CD14-positive monocyte (primary cell): ENCODE measurements at places on chromosomes 12 and 14.

GRCh38 chr14:36901861-36902260 lies 240.2 kb downstream of the PAX9 start:
- DNase-seq: no peak

- no peak for DNase-seq
Observed at GRCh38 chr12:84276215-84276614, 636.4 kb downstream of the SLC6A15 start.

GRCh38 chr12:47574252-47575021 lies 131.4 kb downstream of the RPAP3 start:
- DNase-seq: no peak

DNA sequence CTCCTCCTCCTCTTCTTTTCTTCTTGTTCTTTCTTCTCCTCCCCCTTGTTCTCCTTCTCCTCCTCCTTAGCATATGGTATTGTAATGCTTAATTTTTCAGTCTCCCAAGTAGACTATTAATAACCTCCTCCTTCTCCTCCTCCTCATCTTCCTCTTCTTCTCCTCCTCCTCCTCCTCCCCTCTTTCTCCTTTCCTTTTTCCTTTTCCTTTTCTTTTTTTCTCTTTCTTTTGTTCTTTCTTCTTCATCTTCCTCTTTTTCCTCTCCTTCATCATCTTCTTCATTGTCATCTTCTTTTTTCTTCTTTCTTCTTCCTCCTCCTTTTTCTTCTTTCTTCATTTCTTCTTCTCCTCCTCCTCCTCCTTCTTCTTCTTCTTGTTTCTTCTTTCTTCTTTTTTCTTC lies 251.6 kb upstream of the ARHGAP5 start:
- no peak for DNase-seq

GRCh38 chr14:22539831-22540230 lies 49.2 kb downstream of the DAD1 start:
- DNase-seq: no peak

GRCh38 chr12:50081096-50081808 lies 3.9 kb upstream of the SMARCD1 start:
- no peak for DNase-seq

DNA sequence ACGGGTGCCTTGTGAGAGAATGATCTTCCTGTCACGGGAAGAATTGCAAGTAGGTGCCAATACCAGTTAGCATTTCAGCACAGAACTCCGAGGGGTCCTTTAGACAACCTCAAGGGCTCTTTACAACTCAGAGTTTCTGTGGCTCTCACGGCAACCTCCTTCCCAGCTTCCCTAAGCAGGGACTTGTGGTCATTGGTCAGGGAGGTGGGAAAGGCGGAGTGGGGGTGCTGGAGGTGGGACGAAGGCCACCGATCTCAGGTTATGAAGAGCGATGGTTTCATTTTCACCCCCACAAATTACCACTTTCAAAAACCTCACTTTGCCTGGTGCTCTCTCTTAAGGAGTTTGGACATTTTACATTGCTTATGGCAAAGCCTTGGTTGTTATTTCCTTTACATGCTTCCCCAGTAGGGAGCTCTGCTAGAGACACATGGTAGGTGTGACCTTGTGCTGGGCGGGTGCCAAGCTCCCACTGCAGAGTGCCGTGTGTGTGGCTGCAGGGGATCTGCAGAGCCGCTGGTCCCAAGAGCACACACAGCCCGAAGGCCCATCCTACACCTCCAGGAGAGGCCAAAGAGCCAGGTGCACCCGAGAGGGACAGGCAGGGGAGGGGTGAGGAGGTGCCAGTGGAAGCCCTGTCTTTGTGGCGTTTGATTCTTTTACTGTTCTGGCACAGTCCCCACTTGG lies 21.4 kb downstream of the BCL2L14 start:
- DNase-seq: no peak

GRCh38 chr14:23483236-23483854 lies 13.8 kb downstream of the NGDN start:
- DNase-seq: no peak

GRCh38 chr12:119266963-119267362 lies 67.6 kb upstream of the CCDC60 start:
- DNase-seq: no peak

GRCh38 chr14:95137164-95137803 lies 20.0 kb downstream of the DICER1 start:
- DNase-seq: peak; percentile 9

- peak; percentile 59 for DNase-seq
Observed at GRCh38 chr12:57087010-57087690, 1.8 kb upstream of the NAB2 start.

DNA sequence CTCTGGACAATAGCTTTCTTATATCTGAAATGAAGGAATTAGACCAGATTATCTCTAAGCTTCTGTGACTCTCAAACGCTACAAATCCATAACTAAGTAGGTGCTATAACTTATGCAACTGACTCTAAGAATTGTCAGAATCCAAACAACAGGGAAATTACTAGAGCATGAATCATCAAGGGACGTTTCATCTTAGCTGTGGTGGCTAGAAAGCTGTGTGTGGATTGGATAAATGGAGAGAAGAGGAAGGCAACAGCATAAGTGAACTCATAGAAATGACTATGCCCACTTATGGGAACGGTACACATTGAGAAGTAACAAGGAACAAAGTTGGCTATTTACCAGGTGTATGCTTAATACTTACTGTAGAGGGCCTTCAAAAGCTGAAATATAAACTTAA lies 96.0 kb upstream of the NEDD1 start:
- no peak for DNase-seq

- DNase-seq: no peak
Observed at GRCh38 chr12:8831116-8831515, 8.7 kb downstream of the A2ML1 start.

DNA sequence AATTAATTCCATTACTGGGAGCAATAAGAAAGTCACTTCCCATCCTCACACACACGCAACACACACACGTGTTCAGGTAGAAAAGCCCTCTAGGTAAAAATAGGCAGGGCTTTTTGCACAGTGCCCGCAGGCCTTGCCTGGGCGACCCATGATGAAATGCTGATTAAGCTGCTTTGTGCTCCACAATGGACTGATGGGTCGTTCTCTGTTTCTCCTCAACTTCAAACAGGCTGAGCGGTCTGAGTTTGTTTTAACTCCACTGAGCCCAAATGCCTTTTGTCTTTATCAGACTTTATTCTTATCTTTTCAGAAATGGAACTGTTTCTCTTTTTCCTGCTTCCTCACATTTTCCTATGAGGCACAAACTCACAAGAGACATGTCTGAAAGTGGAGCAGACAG lies 9.4 kb upstream of the DACT1 start:
- no peak for DNase-seq

DNA sequence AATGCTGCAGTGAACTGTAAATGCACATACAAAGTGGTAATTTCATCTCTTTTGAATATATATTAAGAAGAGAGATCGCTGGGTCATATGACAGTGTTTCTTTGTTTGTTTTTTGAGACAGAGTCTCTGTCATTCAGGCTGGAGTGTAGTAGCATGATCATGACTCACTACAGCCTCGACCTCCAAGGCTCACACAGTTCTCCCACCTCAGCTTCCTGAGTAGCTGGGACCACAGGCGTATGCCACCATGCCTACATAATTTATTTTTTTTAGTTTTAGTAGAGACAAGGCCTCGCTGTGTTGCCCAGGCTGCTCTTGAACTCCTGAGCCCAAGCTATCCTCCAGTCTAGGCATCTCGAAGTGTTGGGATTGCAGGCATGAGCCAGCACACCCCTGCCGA lies 62.4 kb upstream of the ACSS3 start:
- DNase-seq: no peak

DNA sequence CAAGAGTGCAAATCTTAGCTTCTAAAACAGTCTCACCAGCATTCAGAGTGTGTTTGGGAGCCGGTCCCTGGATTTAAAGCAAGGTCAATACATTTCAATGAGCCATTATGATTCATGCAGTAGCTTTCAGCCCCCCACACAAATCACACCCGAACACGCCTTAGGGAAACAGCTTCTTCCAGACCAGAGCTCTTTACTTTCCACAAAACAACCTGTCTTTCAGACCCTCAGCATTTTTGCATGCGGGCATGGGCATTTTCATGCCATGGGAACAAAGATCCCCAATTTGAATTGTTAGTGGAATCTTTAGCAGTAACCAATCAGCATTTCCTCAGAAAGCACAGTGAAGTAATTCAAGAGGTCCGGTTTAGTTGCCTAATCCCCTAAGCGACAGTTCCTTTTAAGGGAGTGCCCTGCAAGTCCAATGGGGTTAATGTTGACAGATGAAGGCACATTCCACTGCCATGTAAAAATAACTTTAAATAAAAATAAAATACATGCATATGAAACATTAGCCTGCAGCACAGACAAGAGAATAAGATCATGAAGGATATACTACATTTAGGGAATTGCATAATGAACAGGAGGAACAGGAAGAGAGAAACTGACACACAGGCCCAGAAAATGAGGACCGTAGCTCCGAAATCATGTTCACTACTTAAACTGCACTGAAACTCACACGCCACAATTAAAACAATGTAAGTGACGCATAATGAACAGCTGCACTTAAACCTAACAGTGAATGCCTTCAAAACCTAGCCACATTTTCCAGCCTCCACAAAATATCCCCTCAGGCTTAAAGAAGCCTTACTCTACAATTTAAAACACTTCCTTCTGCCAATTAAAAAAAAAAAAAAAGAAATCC lies 4.0 kb downstream of the VPS37B start:
- DNase-seq: no peak

GRCh38 chr12:123712780-123713319 lies 697 bp downstream of the ATP6V0A2 start:
- no peak for DNase-seq

GRCh38 chr14:95062220-95062619 lies 95.1 kb downstream of the DICER1 start:
- no peak for DNase-seq

DNA sequence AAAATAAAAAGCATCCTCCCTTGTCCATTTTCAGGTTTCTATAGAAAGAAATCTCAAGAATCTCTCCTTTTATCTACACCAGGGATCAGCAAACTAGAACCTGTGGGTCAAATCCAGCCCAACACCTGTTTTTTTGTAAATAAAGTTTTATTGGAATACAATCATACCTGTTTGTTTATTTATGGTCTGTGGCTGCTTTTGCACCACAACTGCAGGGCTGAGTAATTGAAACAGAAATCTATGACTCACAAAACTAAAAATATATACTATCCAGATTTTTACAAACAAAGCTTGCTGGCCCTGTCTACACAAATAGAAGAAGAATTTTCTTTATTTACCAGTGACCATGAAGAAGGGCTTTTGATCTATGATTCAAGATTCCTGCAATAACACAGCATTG lies 95.1 kb upstream of the COCH start:
- no peak for DNase-seq

DNA sequence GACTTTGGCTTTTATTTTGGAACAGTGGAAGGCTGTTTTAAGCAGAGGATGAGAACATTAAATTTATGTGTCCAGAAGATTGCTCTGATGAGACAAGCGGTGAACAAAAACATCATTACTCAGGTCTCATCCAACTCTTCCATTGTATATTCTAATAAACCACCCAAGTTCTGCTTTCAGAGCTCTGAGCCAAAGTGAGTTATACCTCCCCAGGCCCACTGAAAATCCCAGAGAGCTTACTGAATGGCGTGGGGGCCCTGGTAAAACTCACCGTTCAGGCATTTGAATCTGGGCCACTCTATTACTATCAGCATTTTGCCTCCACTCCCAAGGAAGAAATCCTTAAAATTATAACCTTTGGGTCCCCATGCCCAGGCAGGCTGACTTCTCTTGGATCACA lies 122.0 kb upstream of the HIF1A start:
- DNase-seq: no peak

DNA sequence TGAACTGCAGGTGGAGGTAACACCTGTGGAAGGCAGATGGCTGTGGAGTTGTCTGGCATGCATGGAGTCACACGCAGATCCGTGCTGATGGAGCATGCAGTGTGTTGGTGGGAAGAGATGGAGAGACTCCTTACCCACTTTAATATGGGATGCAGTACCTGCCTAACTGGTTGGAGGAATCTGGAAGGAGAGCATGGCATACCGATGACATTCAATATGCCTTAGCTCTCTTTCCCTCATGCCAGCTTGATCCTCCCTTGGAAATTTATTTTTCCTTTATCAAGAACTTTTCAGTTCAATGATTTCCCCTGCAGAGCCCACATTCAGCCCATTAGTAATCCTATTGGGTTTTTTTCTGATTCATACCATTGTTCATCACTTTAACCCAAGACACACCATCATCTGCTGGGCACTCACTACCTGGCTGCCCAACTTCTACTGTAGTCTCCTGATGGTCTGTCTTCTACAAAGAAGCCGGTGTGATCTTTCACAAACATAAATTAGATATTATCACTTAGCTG lies 25.9 kb upstream of the NR2C1 start:
- DNase-seq: no peak

DNA sequence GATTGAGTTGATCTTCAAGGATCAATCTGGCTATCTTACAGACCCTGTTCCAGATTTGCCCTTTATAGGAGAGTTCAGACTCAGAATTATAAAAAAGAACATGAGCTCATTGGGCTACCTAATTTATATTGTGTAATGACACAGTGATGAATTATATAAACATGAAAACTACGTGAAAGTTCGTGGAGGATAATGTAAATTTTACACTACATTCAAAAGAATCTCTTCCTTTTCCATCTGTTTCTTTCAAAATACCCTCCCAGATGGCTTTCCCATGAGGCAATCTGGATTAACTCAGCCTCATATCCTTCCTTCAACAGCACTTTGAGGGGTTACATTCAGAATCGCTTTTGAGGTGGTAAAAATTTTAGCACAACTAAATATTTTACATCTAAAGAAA lies 129.3 kb downstream of the HMGA2 start:
- DNase-seq: no peak

DNA sequence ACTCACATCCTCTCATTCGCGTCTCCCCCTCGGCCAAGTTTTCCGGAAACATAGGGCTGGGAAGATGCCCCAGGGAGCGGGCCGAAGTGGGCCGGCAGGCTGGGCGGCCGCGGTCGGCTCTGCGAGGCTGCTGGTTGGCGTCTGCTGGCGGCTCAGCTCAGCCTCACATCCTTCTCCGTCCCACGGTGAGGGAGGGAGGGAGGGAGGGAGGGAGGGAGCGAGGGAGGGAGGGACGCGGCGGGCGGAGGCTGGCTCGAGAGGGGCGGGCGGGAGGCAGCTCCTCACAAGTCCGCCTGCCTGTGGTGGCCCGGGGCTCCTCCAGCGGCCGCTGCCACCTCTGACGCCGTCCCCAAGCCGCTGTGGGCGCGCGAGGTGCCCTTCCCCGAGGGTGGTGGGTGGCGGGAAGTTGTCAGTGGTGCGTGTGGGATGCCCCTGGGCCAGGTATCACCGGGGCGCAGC lies 93.8 kb downstream of the RFLNA start:
- peak; percentile 86 for DNase-seq

GRCh38 chr12:52534482-52534881 lies 14.3 kb upstream of the KRT5 start:
- no peak for DNase-seq

DNA sequence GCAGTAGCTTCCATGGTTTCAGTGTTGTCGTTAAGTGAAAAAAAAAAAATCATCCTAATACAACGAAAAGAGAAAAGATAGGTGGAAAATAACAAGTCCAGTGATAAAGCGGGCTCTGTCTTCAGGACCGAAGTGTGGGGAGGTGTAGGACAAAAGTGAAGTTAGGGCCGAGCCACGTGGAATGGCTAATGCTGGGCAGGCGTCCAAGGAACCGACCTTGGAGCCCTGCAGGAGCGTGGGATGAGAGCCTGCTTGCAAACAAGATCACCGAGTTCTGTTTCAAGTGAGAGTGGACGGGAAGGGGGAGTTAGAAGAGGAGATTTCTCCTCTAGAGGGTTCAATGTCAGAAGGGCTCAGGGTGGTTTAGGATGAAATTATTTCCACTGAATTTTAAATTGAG lies 22.2 kb downstream of the A2ML1 start:
- DNase-seq: no peak

GRCh38 chr14:90491221-90491885 lies 94.5 kb downstream of the CALM1 start:
- no peak for DNase-seq
